ENCODE measurements at places on chromosomes 6 and 20.

- no peak for DNase-seq
Observed at GRCh38 chr6:28658475-28659249, 133.0 kb downstream of the GPX5 start.

GRCh38 chr6:4853349-4853748 is 77.1 kb downstream of the CDYL start:
- DNase-seq = no peak

- no peak for DNase-seq
Observed at GRCh38 chr6:116118608-116119007, 7.3 kb downstream of the COL10A1 start.

DNA sequence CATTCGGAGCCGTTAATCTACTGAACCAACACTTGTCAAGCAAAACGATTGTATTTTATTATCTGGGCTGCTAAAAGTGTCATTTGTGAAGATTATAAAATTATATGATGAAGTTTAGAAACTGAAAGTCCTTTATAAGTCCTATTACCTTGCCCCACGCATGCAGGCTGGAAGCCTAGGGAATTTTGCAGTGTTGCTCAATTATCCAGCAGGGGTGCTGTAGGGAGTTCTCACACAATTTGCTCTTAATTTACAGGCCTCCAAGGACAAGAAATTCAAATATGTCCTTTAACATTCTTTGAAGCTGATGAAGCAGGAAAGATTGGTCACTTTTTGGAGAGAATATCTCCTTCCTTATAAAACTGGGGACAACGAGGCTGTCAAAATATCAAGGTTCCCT is 368.9 kb downstream of the LMBRD1 start:
- no peak for DNase-seq

GRCh38 chr6:27507041-27507956 is 34.4 kb upstream of the ZNF184 start:
- no peak for DNase-seq

GRCh38 chr6:31239854-31240253 is 32.0 kb downstream of the HLA-C start:
- DNase-seq = no peak

DNA sequence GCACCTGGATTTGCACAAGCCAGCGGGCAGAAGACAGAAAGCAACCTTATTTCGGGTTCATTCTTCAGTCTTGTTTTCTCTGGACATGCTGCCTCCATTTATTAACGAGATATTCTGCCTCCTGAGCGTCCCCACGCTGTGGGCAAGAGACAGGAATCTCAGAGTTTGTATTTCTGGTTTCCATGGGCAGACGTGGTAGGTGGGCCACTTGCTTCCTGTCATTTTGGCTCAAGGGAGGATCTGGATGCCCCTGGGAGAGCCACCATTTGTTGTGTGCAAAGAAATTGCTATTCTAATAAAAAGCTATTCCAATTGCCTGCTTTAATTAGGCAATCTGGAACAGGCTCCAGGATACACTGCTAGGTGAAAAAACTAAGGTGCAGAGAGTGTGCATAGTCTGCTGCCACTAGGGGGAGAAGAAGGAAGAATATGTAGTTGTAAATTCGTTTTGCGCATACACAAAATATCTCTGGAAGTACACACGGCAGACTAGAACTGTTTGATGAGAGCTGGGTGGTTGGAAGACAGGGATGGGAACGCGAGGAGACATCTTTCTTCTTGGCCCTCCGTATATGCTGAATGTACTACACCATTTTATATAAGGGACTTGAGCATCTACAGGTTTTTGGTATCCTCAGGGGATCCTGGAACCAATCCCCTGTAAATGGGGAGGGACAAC is 30.1 kb upstream of the SLC16A10 start:
- DNase-seq = peak; percentile 71

DNA sequence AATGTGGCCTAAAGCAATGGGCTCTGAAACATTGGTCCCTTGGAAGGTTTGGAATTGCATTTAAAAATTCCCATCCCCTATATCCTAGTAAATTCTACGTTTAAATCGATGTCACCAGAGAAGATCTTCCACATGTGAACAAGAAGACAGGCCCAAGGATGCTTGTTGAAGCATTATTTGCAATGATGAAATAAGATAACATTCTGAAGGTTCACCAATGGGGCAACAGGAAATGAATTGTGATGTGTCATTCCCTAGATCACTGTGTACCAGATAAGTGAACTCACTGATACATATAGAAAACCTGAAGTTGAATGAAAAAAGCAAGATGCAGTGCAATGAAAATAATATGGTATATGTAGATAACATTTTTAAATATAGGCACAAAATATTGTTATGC is 464.3 kb upstream of the BTBD3 start:
- no peak for DNase-seq

GRCh38 chr20:24684956-24685691 is 215.7 kb downstream of the SYNDIG1 start:
- no peak for DNase-seq

DNA sequence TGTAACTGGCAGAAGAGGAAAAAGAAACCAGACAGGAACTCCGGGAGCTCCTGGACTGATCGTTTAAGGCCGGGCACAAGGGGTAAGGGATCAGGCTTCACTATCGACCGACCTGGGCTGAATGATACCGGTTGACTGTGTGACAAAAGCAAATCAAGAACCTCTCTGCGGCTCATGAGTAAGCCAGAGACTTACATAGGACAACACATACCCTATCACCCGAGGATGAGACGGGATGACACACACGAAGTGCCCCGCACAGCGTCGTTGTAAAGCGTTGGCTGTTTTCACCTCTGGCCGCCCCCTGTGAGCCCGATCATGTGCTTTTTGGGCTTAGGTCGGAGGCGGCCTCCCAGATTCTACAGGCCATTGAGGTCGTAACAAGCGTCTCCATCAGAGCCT is 695 bp upstream of the TGIF2 start:
- no peak for DNase-seq

GRCh38 chr6:14458669-14459266 is 341.2 kb downstream of the CD83 start:
- DNase-seq = no peak

- no peak for DNase-seq
Observed at GRCh38 chr20:47654370-47654769, 130.9 kb downstream of the SULF2 start.

DNA sequence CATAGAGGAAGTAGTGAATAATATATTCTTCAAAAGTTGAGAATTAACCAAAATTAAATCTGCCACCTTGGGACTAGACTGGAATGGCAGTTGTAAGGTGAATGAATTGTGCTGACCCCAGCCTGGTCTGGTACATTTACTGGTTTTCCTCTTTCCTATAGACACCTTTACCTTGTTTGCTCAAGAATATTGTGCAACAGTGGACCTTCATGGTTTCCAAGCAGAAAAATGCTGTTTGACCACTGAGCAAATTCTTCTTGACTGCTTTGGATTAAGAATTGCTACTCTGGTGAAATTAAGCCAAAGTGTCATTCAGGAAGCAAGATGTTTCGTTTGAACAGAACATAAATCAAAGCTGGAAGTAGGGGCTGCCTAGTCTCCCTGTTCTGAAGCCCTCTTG is 156.6 kb upstream of the TAB2 start:
- no peak for DNase-seq

GRCh38 chr6:68760941-68761676 is 126.0 kb downstream of the ADGRB3 start:
- peak; percentile 42 for DNase-seq

- no peak for DNase-seq
Observed at GRCh38 chr6:31122791-31123706, 2.8 kb upstream of the CDSN start.

DNA sequence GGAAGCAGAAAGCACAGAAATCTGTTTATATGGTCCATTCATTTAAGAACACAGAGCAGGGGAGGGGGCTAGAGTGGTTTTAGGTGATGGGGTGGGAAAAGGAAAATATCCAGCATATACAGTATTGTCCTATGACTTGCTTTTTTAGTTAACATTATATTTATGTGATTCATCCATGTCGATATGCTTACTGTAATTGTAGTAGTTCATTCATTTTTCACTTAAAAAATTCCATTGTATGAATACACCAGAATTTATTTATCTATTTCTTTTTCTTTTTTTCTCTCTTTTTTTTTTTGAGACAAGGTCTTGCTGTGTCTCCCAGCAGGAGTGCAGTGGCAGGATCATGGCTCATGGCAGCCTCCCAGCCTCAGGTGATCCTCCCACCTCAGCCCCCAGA is 9.6 kb upstream of the PRIM2 start:
- DNase-seq = no peak

DNA sequence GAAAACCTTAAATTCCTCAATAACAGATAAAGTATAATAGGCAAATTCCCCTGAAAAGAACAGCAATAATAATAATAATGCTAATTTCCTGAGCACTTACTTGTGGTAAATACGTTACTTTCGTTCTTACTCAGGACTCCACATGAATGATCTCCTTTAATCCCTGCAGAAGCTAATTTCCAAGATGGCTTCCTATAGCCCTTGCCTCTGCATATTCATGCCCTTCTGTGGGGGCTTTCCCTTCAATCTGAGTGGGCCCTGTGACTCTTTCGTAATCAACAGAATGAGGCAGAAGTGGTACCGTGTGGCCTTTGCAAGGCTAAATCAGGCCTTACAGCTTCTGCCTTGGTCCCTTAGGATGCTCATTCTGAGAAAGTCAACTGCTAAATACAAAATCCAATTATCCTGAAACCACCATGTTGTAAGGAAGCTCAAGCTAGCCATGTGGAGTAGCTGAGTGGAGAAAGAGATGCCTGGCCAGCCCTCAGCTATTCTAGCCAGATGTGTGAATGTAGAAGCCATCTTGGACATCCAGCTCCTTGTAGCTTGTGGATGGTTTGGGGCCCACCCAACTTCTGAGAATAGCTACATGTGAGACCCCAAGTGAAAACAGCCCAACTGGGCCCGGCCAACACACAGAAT is 50.5 kb downstream of the MCUR1 start:
- no peak for DNase-seq

DNA sequence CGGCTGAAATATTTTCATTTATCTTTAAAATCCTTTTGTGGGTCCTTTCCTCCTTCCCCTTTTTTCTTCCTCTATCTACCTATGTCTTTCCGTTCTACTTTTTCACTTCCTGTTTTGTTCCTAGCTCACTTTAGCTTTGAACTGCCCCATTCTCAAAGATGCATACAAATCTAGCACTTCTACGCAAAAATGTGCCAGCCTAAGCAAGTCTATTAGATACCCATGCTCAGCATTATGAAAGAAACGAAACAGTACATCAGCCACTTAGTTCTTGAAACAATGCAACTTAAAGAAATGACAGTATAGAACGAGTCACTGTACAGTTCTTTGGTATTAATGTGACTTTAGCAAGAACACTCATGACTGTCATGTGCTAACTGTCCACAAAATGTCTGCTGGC is 47.3 kb upstream of the MARCKS start:
- DNase-seq = no peak

- no peak for DNase-seq
Observed at GRCh38 chr6:23478312-23478711, 647.7 kb upstream of the NRSN1 start.

- no peak for DNase-seq
Observed at GRCh38 chr20:47875297-47876025, 90.2 kb upstream of the SULF2 start.

GRCh38 chr6:161088676-161089328 is 97.2 kb downstream of the MAP3K4 start:
- no peak for DNase-seq

DNA sequence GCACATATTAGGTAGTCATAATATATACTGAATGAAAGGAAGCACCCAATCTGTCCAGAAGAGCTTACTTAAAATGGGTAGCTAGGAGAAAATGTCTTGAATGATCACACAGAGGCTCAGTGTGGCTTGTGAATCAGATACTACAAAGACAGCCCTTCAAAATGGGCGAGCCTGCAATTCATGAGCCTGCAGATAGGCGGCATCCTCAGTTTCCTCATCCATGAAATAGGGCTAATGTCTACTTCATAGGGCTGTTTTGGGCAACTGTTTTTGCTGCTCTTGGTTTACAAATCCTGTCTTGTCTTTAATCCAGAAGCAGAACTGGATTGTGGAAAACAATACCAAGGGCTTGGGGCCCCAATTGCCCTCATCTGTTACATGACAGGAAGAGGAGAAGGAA is 129.3 kb upstream of the KCNK16 start:
- DNase-seq = no peak

DNA sequence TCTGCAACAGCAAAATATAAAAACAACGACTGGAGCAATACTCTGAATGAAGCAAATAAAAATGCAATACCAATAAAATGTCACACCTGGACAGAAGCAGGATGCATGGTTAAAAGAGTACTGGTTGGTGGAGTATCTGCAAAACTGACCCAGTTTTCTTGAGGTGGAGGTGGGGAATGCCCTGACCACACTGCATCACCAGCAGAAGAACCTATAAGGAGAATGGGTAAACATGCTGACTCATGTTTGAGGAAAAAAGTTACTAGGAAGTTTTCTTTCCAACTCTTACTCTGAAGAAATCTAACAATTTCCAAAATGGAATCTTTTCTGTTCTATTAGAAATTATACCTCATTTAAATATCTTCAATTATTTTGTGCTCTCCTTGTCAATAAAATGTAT is 43.6 kb downstream of the REPS1 start:
- DNase-seq = no peak

GRCh38 chr20:25460566-25461280 is 53.2 kb downstream of the GINS1 start:
- no peak for DNase-seq

DNA sequence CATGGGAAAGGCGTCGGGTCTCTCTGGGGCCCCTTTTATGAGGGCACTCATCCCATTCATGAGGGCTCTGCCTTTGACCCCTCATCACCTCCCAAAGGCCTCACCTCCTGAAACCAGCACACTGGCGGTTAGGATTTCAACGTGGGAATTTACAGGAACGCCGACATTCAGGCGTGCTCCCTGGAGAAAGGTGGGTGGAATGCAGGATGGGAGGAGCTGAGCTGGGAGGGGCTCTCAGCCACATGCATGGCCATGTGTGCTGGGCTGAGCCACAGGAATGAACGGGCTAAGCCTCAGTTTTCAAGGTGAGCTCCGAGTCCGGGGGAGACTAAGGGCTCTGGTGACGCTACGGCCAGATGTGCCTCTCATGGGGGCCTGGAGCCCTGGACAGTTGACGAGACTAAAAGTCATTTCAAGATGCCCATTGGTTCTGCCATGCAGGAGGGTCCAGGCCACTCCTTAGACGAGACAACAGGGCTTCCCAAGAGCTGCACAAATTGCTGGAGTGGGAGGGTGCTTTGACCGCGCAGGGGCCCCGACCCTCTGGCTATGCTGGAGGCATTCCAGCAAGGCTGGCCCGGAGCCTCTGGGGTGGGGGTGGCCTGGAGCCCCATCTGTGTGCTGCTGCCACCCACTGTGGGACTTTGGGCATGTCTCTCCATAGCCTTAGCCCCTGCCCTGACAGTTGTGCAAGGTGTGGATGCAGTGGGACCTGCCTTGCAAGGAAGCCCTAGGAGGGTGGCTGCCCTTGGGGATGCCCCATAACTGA is 3.8 kb upstream of the ARFGAP1 start:
- no peak for DNase-seq

GRCh38 chr6:116008470-116009243 is 52.0 kb downstream of the FRK start:
- no peak for DNase-seq

- DNase-seq = no peak
Observed at GRCh38 chr20:4491643-4492042, 230.1 kb upstream of the PRND start.

GRCh38 chr6:141326426-141326825 is 806.3 kb upstream of the GJE1 start:
- DNase-seq = no peak

- no peak for DNase-seq
Observed at GRCh38 chr20:53699085-53699674, 105.5 kb upstream of the ZNF217 start.

GRCh38 chr6:44855562-44856411 is 468.3 kb downstream of the CDC5L start:
- peak; percentile 49 for DNase-seq

- DNase-seq = no peak
Observed at GRCh38 chr6:101830501-101831031, 437.1 kb downstream of the GRIK2 start.

All from NCI-H1105 treated with DMSO at 0.1 percent for 48 hours (cell line).